ENCODE measurements at places on chromosomes 3 and 15.

- no peak for DNase-seq
Observed at GRCh38 chr15:78003539-78004008, 73.9 kb downstream of the TBC1D2B start.

DNA sequence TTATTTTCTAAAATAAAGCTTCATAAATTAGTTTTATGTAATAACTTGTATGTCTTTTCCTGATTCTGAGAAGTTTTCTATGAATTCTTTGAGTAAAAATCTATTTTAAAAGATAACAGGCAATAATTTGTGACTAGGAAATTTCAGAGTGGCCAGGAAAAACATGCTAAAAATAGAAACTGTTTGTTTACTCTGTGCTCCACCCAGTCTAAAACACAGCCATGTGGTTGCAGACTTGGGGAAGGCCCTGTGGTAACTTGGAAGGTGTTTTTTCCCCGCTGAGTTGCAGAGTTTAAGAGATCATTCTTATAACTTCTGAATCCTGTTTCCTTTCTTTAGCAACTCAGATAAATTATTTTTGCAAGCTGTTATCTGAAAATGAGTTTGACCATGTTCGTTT, 21.9 kb downstream of the PLCL2 start:
- no peak for DNase-seq

DNA sequence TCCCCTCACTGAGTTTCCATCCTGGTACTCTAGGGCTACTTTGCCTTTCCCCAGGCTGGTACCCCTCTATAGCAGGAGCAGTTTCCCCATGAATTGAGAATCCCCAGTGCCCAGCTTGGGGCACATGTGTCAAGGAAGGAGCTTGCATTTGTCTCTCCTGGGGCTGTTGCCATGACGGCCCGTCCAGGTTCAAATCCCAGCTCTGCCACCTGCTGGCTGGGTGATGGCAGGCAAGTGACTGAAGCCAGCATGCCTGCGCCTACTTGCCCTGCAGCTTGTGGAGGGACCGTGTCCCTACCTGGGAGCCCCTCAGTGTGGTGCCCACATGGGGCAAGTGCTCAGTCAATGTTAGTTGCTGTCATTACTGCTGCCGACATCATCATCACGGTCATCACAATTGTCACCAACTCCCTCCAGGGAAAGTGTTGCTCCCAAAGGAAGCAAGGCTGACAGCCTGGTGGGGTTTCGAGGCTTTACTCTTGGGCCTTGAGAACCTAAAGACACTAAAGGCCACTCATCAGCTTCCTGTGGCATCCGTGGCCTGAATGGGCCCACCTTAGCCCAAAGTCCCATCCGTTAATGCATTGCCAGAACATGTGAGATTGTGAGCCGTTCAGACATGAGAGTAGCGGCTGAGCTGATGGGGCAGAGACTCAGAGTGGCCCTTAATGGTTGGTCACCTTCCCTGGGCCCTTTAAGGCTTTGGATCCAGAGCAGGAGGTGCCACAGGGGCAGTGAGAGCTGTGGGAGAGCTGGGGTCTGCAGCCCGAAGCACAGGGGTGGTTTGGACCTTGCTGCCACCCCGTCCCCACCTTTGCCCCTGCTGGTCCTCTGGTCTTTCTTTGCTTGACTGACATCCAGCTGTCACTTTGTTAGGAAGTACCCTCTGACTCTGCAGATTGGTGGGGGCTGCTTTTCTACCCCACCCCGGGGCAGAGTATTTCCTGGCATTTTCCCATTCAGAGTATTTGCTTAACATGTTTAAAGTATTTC, 144.4 kb downstream of the DNAJB8 start:
- DNase-seq: no peak

GRCh38 chr15:57061281-57061680, 142.8 kb downstream of the TCF12 start:
- no peak for DNase-seq

GRCh38 chr3:160291290-160291908, 66.2 kb downstream of the C3orf80 start:
- DNase-seq: no peak

- DNase-seq: no peak
Observed at GRCh38 chr15:101152914-101153313, 98.9 kb downstream of the CHSY1 start.

DNA sequence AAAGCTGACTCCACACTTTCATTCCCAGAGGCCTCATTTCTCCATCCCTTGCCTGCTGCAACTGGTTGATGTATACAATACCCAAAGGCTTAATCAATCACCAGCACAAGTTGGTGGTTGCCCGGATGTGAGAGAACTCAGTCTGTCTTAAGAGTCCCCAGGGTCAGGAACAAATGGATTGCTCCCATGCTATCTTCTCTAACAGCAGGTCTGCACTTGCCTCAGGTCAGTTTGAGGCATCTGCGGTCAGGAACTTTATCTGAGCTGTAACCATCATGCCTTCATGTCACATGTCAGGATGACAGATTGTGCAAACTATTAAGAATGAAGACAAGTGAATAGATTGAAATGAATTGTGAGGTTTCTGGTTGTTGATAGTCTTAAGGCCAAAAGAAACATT, 56.1 kb downstream of the BFSP2 start:
- DNase-seq: no peak

DNA sequence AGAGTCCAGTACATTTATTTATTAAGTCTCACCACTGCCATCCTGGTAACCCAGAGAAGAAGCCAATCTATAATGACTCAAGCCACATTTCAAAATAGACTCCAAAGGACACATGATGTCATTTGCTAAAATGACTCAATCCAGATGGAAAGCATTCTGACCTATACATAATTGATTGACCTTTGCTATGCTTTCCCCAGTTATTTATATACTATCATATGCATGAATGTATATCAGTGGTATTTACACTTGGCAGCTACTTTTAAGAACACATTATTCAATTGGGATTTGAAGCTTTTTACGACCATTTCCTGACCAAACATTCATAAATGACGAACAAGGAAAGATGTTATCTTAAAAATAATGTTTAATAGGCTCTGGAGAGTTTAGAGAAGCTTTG, 297.2 kb downstream of the FHIT start:
- no peak for DNase-seq

GRCh38 chr3:179401561-179401960, 49.7 kb downstream of the GNB4 start:
- no peak for DNase-seq

DNA sequence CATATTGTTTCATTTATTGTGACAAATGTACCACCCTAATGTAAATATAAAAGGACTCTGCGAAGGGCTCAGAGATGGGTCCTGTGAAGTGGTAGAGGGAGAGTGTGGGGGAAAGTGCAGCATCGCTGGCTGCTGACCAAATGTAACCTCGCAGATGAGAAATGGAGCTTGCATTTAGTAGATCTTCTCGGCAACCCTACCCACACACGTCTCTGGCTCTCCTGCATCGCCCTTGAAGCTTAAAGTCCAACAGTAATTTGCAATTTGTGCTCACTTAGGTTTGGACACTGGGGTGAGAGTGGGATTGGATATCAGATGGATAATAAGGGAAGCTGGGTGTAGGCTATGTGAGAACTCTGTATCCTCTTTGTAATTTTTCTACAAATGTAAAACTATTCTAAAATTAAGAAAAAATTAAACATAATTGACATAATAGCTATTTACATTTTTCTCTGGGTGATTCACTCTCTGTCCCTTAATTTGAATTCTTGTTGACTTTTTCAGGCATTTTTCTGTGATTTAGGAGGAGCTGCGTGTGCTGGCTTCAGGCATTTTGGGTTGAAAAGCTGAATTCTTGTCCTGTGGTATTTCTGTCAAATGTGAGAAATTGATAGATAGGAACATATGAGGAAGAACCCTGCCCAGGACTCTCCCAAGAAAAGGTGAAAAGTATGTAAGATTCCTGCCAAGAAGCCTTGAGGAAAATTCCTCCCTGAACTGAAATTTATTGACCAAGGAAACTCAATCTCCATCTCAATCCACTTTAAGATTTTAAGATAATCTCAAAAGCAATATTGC, 524.7 kb upstream of the MCTP2 start:
- DNase-seq: no peak

DNA sequence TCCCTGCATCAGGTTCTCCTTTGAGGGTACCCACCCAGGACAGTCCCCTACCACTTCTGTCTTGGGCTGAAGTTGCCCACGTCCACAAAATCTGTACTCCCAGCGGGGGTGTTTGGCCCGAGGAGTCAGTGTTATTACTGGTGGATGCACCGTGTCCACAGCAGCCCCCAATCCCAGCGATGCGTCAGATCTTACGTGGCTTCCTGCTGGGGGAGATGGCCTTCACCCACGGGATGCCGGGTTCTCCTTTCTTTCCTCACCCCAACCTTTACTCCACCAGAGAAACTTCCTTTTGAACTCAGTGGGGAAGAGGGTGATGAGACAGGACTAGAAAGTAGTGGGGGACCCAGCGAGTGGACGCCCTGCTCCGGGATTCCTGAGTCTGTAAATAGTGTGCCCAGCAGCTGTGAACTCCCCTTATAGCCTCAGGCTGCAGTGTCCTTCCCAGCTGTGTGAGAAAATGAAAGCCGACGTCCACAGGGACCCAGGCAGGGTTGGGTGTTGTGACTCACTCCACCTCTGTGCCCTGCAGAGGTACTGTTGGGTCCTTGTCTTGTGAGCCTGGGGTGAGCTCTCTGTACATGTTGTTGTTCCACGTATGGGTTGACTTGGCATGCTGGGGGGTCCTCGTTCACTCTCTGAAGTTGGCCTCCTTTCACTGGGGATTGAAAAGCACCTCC, 31.5 kb downstream of the CRTAP start:
- DNase-seq: no peak

DNA sequence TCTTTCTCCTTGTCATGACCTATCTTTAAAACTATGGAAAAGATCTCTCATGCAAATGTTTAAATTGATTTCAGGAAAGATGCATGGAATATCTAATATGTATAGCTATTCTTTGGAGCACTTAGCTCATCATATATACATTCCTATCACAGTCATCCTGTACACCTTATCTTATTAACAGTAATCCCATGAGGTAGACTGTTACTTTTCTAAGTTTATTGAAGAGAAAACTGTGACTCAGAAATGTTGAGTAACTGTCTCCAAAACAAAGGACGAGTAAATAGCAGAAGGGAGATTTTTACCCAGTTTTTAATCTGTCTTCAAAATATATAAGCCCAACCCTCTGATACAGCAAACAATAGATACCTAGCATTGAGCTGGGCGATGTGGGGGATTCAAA, 308.3 kb downstream of the GAP43 start:
- no peak for DNase-seq

- DNase-seq: no peak
Observed at GRCh38 chr3:139355891-139356290, 12.1 kb downstream of the MRPS22 start.

GRCh38 chr15:99556011-99556410, 9.8 kb upstream of the MEF2A start:
- DNase-seq: no peak

GRCh38 chr3:76438971-76439370, 600.9 kb upstream of the ROBO2 start:
- no peak for DNase-seq

DNA sequence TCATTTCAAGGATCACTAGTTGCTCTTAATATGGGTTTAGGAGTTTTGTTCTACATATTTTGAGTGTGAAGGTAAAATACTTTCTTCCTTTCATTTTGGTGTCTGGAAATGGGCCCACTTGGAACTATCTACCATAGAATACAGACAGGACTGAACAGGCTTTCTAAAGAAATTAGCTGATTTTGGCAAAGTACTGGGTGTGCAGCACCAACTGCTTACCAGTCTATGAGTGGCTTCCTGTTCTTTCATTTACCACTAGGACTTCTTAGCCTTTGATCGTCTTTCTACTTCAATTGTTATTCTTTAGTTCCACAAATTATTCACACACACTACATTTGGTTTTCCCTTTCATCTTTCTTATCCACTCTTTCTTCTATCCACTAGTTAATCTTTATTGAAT, 1196.3 kb downstream of the ROBO1 start:
- no peak for DNase-seq

- DNase-seq: no peak
Observed at GRCh38 chr15:101807345-101807945, 4.1 kb downstream of the OR4F6 start.

DNA sequence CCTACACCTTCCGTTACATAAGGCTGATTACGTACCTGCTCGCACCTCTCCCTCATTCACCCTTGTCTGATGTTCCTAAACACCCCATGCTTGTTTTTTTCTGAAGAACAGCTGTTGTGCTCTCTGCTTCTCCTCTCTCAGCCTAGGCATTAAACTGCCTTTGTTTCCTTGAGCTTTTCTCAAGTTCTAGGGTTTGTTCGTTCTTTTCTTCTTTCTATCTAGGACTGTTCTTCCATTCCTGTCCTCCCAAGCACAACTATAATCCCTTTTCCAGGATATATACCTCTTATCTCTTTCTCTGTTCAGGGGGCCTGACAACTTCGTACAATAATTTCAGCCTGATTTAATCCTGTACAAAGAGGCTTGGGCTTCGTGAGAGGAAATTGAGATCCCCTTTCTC, 11.4 kb downstream of the SYN2 start:
- DNase-seq: no peak

- DNase-seq: no peak
Observed at GRCh38 chr3:141686466-141687291, 51.4 kb upstream of the RNF7 start.

- no peak for DNase-seq
Observed at GRCh38 chr3:10473581-10474274, 31.7 kb downstream of the ATP2B2 start.

DNA sequence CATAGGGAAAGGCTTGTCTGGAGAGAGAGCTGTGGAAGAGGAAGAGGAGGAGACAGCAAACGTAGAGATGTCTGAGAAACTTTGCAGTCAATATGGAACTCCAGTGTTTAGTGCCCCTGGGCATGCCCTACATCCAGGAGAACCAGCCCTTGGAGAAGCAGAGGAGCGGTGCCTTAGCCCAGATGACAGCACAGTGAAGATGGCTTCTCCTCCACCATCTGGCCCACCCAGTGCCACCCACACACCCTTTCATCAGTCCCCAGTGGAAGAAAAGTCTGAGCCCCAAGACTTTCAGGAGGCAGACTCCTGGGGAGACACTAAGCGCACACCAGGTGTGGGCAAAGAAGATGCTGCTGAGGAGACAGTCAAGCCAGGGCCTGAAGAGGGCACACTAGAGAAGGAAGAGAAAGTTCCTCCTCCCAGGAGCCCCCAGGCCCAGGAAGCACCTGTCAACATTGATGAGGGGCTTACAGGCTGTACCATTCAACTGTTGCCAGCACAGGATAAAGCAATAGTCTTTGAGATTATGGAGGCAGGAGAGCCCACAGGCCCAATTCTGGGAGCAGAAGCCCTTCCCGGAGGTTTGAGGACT, 6.9 kb downstream of the MAP1A start:
- DNase-seq: no peak

DNA sequence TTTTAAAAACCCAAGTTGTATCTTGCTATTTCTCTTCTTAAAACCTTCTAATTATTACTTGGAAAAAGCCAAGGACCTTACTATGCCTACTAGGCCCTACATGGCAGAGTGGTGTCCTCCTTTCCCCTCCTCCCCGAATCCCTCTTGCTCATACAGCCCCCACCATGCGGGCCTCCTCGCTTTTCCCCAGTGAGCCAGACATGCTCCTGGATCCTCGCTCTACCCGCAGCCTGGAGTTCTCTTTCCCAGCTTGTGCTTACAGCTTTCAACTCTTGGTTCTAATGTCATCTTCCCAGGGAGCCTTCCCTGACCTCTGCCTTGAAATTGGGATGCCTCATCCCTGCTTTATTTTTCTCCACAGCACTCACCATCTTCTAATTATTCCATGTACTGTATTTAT, 111.8 kb upstream of the TLE3 start:
- DNase-seq: no peak

All from activated naive CD8-positive, alpha-beta T cell treated with anti-CD3 and anti-CD28 coated beads, Interleukin-2, amount 50 U/mL, for 16 hours (primary cell).